ENCODE measurements at places on chromosomes 12 and 14. TPM values are rescaled to one million over a fixed set of nuclear protein-coding genes. Genes with fewer than 3 reads are reported as not detected.
A peak's percentile ranks its signal among the peaks of the same experiment; 100 is the strongest.

- no peak for DNase-seq
These were observed 163.7 kb downstream of the MYRFL start for GRCh38 chr12:69988481-69989321.

DNA sequence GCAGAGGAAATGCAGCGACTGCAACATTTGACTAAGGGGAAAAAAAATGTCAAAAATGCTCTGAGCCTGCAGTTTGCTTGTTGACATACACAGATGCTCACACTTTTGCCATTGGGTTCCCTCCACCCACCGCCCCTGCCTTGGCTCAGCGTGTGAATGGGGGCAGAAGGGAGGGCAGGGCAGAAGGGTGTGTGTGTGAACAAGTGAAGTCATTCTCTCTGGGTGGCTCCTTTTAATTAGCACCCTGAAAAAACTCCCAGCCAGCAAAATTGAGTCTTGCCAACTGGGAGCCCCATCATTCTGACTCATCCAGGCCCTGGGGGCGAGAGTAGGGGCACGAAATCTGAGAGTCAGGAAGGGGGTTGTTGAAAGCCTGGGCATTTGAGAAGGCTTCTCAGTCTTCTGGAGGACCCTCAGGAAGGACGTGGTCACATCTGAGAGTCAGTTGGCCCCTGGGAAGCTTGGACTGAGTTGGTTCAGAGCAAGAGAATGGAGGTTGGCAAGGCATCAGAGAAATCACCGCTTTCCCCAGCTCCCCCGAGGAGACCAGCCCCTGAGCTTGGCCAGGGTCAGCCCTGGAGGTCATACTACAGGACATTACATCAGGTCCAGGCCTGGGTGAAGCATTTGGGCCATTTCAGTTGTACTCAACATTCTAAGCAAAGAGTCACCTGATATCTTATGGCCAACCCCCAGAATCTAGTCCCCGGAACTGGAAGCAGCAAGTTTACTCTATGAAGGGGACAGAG is 22.7 kb upstream of the KRT78 start:
- DNase-seq, result no peak

GRCh38 chr12:49550693-49551252 is 11.9 kb downstream of the KCNH3 start:
- no peak for DNase-seq

- no peak for DNase-seq
These were observed 12.5 kb downstream of the AHNAK2 start for GRCh38 chr14:104965561-104966231.

- DNase-seq, result no peak
These were observed 37.3 kb downstream of the ANO2 start for GRCh38 chr12:5907807-5908206.

DNA sequence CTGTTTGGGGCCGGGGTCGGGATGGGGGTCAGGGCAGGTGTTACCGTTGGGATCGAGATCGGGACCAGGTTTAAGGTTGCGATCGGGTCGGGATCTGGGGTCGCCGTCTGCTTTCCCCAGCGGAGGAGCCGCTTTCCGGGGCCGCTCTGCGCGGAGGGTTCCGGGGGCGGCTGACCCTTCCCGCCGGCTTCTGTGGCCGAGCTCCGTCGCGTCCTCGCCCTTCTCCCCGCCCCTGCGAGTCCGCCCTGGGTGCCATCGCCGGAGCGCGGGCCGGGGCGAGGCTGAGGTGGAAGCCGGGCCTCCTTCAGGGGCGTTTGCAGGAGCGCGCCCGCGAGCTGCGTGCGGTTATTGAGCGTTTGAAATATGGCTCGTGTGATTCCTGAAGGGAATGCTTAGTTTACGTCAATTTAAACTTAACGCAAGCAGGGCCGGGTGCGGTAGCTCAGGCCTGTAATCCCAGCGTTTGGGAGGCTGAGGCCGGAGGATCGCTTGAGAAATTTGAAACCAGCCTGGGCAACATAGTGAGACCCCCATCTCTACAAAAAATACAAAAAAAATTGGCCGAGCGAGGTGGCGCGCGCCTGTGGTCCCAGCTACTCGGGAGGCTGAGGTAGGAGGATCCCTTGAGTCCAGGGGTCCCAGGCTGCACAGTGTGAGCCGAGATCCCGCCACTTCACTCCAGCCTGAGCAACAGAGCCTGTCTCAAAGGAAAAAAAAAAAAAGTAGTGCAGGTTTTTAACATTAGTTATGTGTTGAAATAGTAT is 620 bp downstream of the PGAM5 start:
- no peak for DNase-seq

GRCh38 chr14:21099596-21099985 is 1.1 kb upstream of the ZNF219 start:
- DNase-seq, result no peak

DNA sequence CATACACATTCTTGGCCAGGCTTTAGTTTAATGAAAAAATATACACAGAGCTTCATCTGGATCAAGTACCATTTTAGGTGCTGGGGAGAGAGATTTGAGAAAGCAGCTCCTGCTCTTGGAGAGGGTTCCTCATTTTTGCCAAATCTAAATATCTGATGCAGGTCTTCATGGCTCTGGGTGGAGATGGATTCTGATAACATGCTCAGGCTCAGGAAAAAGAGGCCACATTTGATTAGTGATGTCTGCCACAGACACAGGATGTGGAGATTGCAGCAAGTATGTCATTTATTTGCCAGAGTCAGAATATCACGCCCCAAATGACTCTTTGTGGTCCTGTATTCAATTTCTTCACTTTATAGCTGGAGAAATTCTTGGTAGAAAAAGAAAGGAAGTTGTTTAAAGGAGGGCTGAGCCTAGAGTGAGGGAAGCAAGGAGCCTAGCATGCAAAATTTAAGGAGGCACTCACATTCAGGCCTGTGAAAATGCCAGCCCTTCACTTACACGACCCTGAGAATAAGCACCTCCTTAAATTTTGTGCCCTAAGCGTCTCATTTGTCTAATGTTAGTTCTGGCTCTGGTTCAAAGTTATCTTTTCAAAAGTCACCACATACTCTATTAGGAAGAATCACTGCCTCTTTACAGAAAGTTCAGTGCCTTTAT is 492.9 kb upstream of the TBX3 start:
- DNase-seq, result no peak

- no peak for DNase-seq
These were observed 981.1 kb downstream of the SLC6A15 start for GRCh38 chr12:83931451-83931850.

DNA sequence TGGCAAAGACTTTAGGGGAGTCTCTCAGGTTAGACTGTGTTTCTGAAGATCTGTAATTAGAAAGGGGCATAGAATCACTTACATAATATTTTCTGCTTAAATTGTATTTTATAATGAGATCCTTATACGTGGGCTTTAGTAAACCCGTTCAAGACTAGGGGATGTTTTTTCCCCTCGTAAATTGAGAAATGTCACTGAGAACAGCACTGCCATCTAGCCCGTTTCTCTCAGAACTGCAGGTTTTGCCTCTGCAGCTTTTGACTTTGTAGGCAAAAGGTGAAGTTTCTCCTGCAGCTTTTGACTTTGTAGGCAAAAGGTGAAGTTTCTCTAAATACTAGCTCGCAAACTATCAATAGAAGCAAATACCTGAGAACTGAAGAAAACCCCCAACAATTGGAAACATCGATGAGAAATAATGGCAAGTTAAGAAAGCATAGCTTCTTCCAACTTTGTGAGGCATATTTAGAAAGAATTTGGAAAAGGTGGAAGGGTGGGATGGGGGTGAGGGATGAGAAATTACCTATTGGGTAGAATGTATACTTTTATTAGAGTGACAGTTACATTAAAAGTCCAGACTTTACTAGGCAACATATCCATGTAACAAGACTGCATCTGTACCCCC is 9.9 kb upstream of the ASPG start:
- no peak for DNase-seq

- no peak for DNase-seq
These were observed 57.7 kb downstream of the RPAP3 start for GRCh38 chr12:47648056-47648579.

DNA sequence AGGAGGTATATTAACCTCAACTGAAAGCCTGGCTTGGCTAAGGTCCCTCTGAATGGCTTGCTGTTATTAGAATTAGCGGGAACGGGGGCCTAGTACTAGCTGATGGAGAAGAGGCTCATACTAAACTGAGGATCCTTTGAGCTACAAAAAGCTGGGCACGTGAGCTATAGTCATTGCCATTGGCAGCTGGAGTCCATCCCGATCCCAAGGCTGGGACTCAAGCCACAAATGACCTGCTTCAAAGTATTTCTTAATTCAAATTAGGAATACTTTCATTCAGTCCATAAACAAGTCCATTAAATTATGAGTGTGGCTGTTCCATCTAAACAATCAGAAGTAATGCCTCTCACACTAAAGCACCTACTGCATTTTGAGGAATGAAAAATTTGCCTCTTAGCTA is 114.5 kb downstream of the DACT1 start:
- no peak for DNase-seq

DNA sequence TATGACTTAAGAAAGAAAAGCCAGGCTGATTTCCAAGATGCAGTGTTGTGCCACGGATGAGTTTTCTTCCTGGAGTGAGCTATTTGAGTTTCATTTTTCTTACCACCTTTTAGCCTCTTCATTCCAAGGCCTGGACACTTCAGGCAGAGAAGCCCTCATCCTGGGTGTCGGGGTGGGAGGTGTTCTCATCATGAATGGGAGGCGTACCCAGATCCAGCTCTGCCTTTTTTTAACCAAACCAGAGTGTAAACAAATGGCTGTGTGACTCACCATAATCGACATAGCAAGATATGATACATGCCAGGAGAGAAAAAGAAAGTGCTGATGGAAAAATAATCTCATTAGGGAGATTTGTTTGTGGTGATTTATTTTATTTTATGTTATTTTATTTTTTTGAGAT is 79.9 kb downstream of the ARF6 start:
- DNase-seq, result no peak

DNA sequence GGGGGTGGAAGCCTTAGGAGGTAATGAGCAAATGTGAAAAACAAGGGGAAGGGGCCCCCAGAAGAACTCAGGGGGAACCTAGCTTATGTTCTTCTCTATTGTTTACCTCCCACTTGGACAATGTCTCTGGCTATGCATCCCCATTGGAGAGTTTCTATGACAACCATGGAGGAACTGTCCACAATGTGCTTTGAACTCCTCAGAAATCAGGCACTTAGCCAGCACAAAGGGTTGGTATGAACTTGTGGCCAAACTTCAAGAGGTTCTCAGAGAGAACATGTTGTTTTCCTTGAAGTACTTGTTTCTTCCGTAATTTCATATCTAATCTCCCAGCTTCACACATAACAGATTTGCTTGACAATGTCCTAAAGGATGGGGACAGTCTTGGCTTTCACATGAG is 202.8 kb upstream of the PELI2 start:
- DNase-seq, result no peak

GRCh38 chr12:85329913-85330312 is 49.9 kb downstream of the ALX1 start:
- no peak for DNase-seq

- peak; percentile 60 for DNase-seq
These were observed 6.0 kb downstream of the PLD4 start for GRCh38 chr14:104930526-104931303.

GRCh38 chr14:22122829-22123560 is 449.4 kb upstream of the OR4E1 start:
- DNase-seq, result no peak

DNA sequence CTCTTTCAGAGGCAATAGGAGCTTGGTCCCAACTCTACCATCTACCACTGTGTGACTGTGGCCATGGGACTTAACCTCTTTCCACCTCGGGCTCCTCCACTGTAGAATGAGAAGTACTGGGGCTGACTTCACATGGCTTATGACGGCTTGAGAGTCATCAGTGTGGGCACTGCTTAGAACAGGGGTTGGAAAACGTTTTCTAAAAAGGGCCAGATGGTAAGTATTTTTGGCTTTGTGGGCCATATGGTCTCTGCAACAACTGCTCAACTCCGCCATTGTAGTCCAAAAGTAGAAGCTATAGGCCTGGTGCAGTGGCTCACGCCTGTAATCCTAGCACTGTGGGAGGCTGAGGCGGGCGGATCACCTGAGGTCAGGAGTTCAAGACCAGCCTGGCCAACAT is 69.2 kb upstream of the LTA4H start:
- DNase-seq, result no peak

GRCh38 chr14:95206534-95206933 is 49.2 kb upstream of the DICER1 start:
- no peak for DNase-seq

- no peak for DNase-seq
These were observed 5.2 kb downstream of the FOXA1 start for GRCh38 chr14:37589715-37590427.

- DNase-seq, result no peak
These were observed 96.9 kb downstream of the SLC15A4 start for GRCh38 chr12:128726886-128727285.

DNA sequence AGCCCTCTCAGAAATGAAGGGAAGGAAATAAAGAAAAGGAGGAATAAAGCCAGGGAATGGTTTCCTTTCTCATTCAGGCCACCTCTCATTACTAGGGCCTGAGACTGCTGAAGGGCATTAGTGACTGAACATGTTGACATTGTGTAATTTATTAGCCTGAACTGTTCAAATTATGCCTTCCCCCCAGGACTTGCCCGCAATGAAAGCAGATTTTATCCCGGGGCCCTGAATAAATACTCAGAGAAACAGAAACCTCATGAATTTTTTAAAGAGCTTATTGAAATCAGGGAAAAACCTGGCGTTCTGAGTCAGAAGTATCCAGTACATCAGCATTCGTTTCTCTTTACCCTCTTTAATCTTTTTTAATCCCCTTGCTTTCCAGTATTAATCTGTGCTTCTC is 35.9 kb upstream of the WSCD2 start:
- DNase-seq, result no peak

MYF5 gene
- not detected for total RNA-seq

KCNMB4 gene
- 6.4 TPM for total RNA-seq

NANOG gene
- under 0.01 TPM for total RNA-seq

CFAP73 gene
- not detected for total RNA-seq

TSPAN11 gene
- 6.4 TPM for total RNA-seq

SERPINA1 gene
- total RNA-seq, result 6.4 TPM

ERBB3 gene
- total RNA-seq, result 20.5 TPM

TBX5 gene
- total RNA-seq, result not detected

AMN gene
- not detected for total RNA-seq

PRKAB1 gene
- total RNA-seq, result 19.1 TPM

ADAM20 gene
- 2.8 TPM for total RNA-seq

E2F7 gene
- total RNA-seq, result not detected

SLC17A8 gene
- not detected for total RNA-seq

SLC22A17 gene
- total RNA-seq, result 23.9 TPM

SLCO1B1 gene
- not detected for total RNA-seq

ART4 gene
- total RNA-seq, result 1.8 TPM
